Skin of body (tissue), 3 donors: ENCODE measurements at places on chromosomes 12 and 14. TPM values are rescaled to one million over a fixed set of nuclear protein-coding genes. Genes with fewer than 3 reads are reported as not detected.

DNA sequence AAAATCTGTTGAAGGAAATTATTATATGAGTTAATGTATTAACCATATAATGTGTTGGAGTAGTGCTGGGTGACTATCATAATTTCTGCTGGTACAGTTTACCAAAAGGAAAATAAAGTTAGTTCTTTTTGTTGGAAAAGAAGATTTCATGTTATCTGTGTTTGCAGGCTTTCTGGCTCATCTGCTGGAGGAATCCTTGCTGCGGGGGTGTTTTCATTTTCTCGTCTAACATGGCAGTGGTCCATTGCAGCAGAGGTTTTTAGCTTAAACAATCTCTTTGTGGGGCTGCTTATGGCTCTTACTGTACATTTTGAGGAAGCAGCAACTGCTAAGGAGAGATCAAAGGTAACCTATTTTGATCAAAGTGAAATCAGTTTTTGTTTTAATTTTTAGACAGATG, 24.1 kb downstream of the TMEM260 start:
- DNase-seq: no peak

AVPR1A gene
- 44.2 TPM for total RNA-seq

DNA sequence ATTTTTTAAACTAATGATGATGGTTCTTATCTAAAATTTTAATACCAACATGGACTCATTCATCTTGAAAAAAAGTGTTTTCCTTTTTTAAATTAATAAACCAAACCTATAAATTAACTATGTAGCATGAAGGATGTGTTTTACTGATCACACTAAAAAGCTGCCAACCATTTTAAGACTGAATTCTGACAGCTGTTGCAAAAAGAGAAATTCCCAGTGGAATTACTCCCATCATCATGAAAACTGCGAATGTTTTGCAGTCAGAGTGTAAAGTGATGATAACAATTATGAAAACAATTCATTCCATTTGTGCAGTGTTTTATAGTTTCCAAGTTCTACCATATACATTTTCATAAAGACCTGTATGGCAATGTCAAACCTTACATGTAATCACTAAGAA, 232.8 kb downstream of the SLC2A13 start:
- DNase-seq: no peak

FAM186B gene
- 0.59 TPM for total RNA-seq

KRT6C gene
- total RNA-seq: 3.5 TPM
